Activated T-helper 1 cell treated with anti-CD3 and anti-CD28 coated beads, Interleukin-2, amount 50 U/mL, for 16 hours (primary cell): ENCODE measurements at places on chromosomes 7 and 10.

DNA sequence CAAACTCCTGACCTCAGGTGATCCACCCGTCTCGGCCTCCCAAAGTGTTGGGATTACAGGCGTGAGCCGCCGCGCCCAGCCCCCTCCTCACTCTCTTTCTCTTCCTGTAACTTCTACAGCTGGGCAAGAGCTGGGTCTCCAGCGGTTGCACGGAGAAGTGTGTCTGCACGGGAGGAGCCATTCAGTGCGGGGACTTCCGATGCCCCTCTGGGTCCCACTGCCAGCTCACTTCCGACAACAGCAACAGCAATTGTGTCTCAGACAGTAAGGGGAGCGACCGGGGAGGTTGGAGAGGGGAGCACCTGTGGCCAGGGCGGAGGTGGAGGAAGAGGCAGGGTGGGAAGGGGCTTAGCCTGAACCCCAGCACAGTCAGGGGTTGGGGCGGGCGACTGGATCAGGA lies 41.4 kb downstream of the EPHB4 start:
- no peak for DNase-seq

- DNase-seq = no peak
These were observed 38.7 kb downstream of the PPIF start for GRCh38 chr10:79385804-79386531.

DNA sequence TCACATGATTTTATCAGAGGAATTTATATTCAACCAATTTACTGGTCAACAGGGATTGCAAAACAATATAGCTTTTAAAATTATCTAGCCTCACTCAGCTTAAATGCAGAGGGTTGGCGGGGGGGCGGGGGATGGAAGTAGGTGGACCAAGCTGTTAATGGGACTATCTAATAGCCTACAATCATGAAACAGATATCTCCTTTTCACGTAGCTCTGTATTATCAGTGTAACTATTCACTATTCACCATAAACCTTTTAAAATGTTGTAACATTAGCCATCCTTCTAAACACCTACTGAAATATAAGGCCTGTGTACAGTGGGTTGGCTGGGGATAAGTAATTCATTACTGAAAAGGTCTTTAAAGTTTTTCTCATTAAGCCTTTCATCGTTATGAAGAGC lies 56.2 kb downstream of the MINDY3 start:
- no peak for DNase-seq

- DNase-seq = peak; percentile 39
These were observed 167.1 kb upstream of the ADO start for GRCh38 chr10:62637249-62638061.

GRCh38 chr7:504221-505111 lies 15.2 kb downstream of the PDGFA start:
- no peak for DNase-seq

DNA sequence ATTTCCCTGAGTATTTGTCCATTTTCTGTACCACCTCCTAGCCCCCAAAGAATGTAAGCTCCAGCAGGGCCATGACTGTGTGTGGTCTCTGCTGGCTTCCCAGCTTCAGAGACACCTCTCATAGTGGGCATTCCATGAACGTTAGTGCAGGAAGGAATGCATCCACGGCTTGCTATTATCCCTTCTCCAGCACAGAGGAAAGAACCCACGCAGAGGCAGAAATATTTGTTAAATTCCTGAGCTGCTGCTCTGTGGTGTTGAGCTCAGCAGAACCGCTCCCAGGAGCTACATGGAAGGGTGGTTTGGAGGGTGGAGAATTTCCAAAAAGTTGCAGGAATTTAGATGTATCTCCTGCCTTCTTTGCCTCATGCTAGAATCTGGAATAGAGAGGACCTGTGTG lies 275.2 kb downstream of the POU6F2 start:
- no peak for DNase-seq

DNA sequence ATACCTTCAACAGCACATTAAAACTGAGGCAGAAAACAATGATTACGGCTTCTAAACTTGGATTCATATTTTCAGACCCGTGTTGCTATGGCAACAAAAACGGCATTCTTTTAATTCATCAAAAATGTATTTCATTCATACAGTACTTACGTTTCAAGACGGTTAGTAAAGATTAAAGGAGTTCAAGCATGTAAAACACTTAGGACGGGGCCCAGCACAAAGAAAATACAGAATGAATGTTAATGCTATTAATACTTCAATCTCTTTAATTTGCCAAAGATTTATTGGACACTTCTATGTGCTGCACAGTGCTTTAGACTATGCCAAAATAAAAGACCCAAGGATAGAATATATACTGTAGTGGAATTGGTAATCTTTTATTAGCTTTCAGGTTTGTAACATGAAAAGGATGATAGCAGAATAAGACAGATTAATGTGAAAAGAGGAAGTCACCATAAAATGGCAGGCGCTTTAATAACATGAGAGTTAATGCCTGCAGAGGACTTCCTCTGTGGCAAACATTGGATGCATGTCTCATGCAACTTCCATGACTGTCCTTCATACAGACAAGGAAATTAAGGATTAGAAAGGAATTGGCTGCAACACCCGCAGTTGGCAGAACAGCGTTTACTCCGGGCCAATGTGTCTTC lies 201.6 kb upstream of the KLF6 start:
- no peak for DNase-seq

- DNase-seq = no peak
These were observed 62.7 kb upstream of the LRRC4 start for GRCh38 chr7:128093614-128094570.

DNA sequence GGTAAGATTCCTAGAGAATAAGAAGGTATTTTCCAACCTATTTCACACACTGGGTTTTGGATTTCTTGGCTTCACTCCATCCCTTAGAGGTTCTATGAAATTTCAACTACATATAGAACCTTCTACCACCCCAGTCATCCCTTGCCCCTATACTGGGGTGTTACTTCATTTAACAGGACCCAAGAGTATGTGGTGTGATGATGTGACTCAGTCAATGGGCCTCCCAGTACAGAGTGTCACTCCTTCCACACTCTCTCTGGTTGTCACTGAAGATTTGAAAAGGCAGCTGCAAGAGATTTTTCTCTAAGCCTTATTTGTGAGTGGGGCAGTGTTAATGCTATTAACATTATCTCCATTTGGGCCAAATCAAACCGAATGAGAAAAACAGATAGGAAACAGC lies 33.5 kb downstream of the FGFBP3 start:
- no peak for DNase-seq

GRCh38 chr7:52168085-52168484 lies 851.5 kb upstream of the COBL start:
- DNase-seq = no peak

DNA sequence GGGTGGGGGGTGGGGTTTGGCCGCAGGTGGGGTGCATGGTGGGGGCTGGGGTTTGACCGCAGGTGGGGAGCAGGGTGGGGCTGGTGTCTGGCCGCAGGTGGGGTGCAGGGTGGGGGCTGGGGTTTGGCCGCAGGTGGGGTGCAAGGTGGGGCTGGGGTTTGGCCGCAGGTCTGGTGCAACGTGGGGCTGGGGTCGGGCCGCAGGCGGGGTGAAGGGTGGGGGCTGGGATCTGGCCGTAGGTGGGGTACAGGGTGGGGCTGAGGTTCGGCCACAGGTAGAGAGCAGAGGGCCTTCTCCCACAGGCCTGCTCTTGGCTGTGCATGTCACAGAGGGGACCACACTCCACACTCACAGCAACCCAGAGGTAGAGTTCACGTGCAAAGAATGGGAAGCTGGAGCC lies 586.6 kb downstream of the PTPRN2 start:
- no peak for DNase-seq

DNA sequence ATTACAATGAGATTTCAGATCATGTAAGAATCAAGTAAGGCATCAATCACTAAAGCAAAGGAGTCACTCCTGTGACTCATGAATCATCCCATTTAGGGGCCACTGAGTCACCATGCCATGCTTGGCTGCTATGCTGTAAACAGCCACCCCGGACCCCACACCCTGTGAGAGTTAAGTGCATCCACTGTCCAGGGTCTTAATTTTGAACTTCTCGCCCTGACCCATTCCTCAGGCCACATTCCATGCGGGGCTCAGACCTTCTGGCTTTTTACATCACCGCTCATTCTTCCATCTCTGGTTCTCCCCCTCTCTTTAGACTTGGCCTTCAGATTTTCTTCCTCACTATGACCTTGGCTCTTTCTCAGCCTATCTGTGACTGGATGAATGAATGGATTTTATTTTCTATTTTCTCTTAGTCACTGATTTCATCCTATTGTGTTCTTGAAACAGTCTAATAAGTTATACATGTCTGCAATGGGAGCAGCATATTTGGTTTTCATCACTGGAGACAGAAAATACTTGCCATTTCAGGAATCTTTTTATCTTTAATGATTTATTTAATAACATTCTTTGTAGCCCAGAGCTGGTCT lies 239.6 kb downstream of the SKIDA1 start:
- no peak for DNase-seq

- DNase-seq = no peak
These were observed 11.8 kb upstream of the GALNT17 start for GRCh38 chr7:71120096-71120495.

GRCh38 chr7:52107355-52107754 lies 790.7 kb upstream of the COBL start:
- no peak for DNase-seq

- no peak for DNase-seq
These were observed 274.8 kb downstream of the PTPRN2 start for GRCh38 chr7:158312789-158313188.

DNA sequence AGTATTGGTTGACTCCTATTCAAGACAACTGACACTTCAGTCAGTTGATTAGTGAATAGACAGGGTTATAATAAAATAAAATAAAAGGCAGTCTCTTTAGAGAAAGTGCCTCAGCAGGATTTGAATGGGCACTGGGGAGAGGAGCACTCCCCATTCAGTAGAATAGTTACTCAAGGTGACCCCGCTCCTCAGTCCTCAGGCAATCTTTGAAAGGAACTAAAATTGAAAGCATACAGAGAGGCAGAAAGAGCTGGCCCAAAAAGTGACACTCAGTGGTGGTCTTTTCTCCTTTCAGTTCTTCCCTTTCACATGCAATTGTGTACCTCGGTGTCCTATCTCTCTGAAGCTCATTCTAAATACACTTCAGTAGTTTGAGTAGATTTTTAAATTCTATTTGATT lies 47.4 kb upstream of the MACC1 start:
- DNase-seq = no peak
